ENCODE measurements at places on chromosomes 6 and 20.

DNA sequence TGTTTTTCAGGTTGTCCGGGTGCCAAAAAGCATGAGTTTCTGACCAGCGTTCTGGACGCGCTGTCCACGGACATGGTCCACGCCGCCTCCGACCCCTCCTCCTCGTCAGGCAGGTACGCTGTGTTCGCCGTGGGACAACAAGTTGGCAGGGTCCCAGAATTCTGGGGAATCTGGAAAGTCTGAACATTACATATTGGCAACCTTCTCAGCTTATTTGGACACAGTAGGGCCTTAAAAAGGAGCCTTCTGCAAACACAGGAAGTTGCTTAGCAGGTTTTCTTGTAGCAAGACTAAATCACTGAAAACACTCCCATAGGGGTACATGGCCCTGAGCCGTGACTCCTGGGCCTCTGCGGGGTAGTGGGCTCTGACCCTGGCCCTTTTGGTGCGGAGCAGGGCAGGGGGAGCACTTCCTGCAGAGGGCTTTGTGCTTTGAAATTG lies 209.7 kb downstream of the SMOC2 start:
- DNase-seq, result peak; percentile 6

GRCh38 chr20:57930351-57930750 lies 220.5 kb upstream of the PMEPA1 start:
- DNase-seq, result no peak

- DNase-seq, result no peak
These were observed 343.0 kb downstream of the QKI start for GRCh38 chr6:163757520-163757919.

DNA sequence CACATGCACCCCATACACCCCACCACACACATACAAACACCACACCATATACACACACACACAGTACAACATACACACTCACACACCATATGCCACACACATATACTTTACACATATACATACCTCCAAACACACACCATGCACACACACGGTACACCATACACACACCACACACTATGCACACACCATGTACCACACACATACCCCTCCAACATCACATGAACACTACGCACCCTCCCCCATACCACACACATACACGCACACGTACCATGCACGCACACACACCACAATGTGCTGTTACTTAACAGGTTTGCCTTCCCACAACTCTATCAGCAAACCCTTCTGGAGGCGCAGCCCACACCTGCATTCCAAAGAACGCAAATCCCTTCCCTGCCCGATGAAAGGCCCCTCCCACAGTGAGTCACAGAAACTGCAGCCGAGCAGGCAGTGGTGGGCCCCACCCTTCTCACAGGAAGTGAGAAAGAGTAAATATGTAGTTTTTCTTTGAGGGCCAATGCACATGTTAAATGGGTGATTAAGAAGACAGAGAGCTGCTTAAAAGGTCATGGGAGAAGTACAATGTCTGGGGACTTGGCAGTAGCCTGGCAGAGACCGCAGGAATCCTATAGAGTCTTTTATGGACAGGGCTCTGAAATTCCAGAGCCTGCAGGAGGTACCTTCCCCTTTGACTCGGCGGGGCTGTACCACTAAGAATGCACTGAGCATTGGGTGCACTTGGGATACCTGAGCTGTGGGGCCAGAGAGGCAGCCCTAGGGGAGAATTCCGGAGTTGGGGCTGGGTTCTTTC lies 34.1 kb upstream of the EZR start:
- DNase-seq, result peak; percentile 40

GRCh38 chr6:80610846-80611245 lies 504.4 kb downstream of the BCKDHB start:
- no peak for DNase-seq

DNA sequence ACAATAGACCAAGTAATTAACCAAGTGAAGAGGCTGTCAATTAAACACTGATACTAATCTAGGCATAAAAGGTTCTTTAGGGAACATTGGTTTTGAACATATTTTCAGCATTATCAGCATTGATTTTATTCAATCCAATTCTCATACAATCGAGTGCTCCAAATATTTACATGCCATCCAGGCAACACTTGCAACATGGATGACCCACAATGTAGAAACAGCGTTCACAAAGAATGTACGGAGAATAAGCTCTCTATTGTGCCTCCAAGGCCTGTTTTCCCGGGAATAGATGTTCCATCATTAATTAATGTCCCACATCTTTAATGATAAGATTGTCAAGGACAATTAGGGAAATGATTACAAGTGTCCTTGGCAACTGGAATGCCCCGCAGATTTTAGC lies 117.4 kb downstream of the RFX6 start:
- no peak for DNase-seq

GRCh38 chr20:51237791-51238190 lies 214.9 kb upstream of the KCNG1 start:
- no peak for DNase-seq

Data from NCI-H510A treated with DMSO at 0.1 percent for 48 hours (cell line).